ENCODE measurements at places on chromosomes 2 and 18.

- DNase-seq, result no peak
These were observed 73.6 kb downstream of the MAIP1 start for GRCh38 chr2:200028998-200029397.

- DNase-seq, result no peak
These were observed 90.3 kb downstream of the TMEM163 start for GRCh38 chr2:134628453-134628852.

DNA sequence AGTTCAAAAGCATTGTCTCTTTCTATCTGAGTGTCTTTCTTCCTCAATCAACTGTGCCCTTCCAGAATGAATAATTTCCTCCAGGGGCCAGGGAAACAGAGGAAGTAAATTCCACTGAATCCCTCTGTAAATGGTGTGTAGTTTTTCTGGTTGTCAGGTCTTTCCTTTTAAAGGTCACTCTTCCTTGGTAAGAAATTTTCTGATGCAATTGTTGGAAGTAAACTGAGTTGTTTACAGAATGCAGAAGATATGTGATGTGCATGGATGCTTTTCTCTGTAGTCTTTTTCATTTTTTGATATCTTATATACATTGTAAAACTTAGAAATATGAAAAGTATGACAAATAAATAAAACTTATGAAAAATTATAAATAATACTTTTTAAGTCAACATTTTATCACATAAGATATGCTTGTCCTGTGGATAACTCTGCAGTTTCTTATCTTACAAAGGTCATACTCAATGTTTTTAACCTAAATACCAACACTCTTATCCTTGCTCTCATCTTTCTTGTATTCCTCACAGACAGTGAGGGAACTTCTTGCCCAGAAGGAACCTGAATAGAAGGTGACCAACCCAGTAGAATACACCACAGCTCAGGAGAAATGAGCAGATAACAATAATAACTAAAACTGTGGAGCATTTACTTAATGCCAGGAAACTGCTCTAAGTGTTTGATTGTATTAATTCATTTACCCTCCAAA, 234.5 kb downstream of the METTL4 start:
- DNase-seq, result no peak

DNA sequence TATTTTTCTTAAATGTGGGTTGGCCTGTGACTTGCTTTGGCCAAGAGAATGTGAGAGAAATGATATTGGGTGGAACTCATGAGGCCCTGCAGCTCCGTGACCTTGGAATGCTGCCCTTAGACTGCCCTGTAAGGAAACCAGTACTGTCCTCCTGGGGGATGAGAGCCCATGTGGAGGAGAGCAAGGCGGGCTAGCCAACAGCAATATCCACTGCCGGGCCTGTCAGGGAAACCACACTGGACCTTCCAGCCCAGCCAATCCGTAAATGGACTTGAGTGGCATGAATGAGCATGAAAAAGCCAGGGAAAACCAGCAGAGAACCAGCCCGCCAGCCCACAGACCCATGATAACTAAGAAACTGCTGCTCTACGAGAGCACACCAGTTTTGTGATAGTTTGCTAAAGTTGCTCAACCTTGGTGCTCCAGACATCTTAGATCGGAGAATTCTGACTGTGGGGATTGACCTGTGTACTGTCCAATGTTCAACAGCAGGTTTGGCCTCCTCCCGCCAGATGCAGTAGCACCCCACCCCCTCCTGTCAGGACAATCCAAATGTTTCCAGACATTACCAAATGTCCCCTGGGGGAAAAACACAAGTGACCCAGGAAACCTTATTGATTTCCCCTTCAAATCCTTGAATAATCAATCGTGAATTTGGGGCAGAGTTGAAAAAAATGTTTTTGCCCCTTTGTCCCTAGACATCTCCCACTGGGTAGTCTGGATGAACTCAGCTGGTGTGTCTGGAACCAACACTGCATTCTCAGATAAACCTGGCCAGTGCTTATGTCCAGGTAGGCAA, 27.2 kb downstream of the ALPK2 start:
- no peak for DNase-seq

DNA sequence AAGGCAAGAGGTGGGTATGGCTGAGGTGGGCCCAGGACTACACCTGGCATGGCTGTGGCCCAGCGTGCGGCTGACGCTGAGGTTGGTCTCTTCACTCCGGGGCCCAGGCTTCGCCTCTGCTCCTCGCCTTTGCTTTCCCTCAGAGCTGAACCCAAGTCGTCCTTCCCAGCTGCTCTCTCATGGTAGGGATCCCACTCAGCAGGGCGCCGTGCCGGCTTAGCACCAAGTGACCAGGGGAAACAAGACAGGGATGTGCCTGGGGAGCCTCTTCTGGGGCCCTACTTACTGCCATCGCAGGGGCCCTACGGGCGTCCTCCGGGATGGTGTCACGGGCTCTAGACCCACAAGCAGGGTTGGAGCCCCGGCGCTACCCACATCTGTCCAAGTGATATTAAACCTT, 138.1 kb upstream of the ALKAL2 start:
- DNase-seq, result no peak

DNA sequence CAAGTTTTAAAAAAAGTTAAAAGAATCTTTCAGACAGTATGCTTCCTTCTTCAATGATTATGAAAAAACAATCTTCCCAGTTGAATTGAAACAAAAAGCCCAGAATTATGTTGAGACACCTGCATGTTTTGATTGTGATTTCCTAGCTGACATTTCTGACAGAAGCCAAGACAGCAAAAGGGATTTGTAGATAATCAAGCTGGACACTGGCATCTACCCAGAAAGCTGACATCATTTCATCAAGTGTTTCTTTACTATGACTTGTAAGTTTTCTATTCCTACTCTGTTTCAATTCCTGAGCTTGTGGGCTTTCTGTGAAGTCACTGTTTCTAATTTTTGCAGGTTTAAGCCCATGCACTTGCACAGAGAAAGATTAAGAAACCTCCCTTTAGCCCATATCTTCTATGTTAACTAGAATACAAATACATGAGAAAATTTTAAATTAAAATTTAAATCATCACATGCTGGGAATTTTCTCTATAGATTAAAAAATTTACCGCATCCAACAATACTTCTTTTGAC, 82.9 kb upstream of the CCDC85A start:
- DNase-seq, result no peak

DNA sequence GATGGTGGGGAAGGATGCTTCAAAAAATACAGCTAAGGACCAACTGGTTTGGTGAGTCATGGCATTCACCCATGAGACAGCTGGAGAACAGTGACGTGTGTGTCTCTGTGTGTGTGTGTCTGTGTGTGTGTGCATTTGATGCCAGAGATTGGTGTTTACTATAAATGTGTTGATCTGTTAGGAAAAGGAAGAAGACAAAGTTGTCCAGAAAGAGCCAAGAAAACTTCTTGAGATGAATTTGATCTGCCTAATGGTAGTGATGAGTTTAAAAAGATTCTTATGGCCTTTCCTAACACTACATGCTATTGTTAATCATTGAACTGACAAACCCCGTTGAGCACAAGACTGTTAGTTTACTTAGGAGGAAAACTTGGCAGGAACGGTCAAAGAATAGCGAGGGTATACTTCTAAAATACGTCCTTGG, 36.4 kb upstream of the IL1R1 start:
- DNase-seq, result no peak

- no peak for DNase-seq
These were observed 214.8 kb upstream of the PID1 start for GRCh38 chr2:229485857-229486256.

DNA sequence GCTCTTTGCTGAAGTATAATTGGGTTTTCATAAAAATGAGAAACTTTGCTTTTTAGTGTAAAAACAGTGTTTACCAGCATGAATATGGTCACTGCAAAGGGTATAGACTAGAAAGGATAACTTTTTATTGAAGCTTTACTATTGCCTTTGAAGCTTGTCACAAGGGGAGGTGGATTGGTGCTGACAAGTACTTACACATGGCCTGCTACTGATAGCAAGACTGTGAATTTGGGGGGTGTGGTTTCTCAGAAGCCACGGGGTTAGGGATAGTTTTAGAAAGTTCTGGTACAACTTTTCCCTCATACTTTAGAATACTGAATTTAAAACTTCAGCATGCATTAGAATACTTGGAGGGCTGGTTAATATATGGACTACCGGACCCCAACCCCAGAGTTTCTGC, 294.1 kb downstream of the SOCS6 start:
- DNase-seq, result no peak

GRCh38 chr18:35267809-35268208, 22.2 kb downstream of the ZSCAN30 start:
- no peak for DNase-seq

GRCh38 chr2:32417659-32418058, 60.8 kb downstream of the BIRC6 start:
- no peak for DNase-seq

DNA sequence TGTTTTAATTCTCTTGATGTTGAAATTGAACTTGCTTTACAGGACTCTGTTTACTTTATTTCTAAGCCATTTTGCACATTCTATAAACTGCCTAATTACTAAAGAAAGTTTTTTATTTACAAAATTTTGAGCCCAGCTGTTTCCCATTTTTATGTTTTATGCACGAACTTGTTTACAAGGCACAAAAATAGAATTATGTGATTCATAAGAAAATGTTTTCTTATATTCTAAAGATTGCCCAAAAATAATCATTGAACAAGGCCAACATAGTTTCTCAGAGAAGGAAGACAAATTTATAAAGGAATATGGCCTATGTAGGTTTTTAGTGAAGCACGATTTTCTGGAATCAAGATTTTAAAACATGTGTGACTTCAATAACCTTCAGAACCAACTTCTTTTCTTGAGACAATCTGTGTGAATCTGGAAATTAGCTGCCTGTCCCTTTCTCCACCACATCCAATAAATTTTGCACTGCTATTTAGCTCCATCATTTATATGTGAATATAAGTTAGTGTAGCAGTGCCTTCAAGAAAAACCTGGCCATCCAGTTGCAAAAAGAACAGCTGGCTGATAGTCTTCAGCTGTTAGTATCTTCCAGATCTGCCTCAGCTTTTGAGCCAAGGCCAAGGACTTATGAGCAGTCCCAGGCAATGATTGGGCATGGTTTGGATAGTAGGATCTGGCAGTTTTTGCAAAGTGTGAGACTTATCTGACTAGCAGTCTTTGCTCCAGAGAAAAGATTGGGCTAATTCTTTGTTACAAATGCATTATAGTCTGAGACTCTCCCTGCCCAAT, 253.2 kb upstream of the COL3A1 start:
- DNase-seq, result no peak

GRCh38 chr18:27017901-27018500, 152.5 kb upstream of the AQP4 start:
- DNase-seq, result peak; percentile 15

- no peak for DNase-seq
These were observed 142.6 kb upstream of the COPS8 start for GRCh38 chr2:236943068-236943467.

DNA sequence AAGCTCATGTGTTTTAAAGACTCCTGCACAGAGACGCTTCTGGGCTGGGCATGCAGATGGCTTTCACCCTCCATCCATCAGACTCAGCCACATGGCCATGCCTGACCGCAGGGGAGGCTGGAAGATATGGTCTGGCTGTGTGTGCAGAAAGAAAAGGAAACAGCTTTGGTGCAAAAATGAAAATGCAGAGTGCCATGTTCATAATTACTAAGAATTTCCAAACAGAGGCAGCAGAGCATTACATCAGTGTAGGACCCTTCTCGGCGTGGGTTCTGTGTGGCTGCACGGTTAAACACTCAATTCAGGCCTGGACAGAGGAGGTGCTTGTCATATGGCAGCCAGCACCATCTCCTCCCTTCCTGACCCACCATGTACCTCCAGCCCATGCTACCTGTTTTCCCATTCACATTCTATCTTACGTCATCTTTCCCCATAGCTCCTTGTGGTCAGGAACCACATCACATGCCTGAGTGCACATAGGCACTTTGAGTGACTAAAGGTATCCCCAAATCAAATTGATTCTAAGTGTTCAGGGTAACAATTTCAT, 200.3 kb upstream of the ID2 start:
- no peak for DNase-seq

- peak; percentile 56 for DNase-seq
These were observed at the start of gene IL1R1 for GRCh38 chr2:102141970-102142828. TSS of gene IL1R1 (plus strand) at chr2:102142746. CDS start at chr2:102157725, 14,979 bp downstream.

GRCh38 chr2:144580521-144581161, 60.7 kb upstream of the ZEB2 start:
- no peak for DNase-seq

- DNase-seq, result no peak
These were observed 163.0 kb downstream of the IRS1 start for GRCh38 chr2:226636586-226636985.

DNA sequence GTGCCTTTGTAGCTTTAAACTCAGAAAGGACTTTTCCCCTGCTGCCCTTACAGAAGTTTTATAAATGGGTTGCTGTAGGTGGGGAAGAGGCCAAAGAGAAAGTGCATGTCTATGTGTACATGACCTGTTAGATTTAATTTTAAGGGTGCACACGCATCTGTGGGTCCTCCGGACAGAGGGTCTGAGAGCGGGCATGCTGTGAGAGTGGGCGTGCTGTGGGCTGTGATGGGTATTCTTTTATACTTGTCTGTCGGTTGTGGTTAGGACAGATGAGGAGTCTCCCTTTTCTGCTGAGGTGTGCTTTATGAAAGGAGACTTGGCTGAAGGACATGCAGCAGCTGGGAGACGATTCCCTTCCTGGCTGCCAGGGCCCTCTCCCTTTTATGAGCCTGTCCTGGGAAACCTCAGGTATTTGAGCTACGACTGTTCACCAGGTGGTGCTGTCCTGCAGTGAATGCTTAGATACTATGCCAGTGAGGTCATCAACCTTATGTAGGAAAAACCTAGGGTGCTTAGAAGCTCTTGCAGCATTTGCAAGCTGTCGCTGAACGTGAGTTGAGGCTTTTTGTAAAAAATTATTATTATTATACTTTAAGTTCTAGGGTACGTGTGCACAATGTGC, 67.5 kb downstream of the TANC1 start:
- no peak for DNase-seq

GRCh38 chr18:77119101-77119850, 13.3 kb downstream of the MBP start:
- no peak for DNase-seq

- DNase-seq, result no peak
These were observed 45.3 kb upstream of the CCBE1 start for GRCh38 chr18:59742325-59743111.

GRCh38 chr2:204545861-204546735, 823 bp downstream of the PARD3B start:
- DNase-seq, result no peak

DNA sequence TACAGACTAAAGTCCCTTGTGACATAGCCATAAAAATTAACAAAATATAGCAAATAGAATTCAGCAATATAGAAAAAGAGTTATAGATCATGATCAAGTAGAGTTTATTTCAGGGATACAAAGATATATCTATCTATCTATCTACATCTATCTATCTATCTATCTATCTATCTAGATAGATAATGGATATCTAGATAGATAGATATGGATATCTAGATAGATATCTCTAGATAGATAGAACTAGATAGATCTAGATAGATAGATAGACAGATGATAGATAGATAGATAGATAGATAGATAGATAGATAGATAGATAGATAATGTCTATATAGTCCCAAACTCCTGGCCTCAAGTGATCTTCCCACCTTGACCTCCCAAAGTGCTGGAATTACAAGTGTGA, 17.3 kb upstream of the CHMP3 start:
- no peak for DNase-seq
